ENCODE measurements at places on chromosomes 1 and 21.

- no peak for DNase-seq
Observed at GRCh38 chr1:115363171-115363570, 25.1 kb upstream of the NGF start.

DNA sequence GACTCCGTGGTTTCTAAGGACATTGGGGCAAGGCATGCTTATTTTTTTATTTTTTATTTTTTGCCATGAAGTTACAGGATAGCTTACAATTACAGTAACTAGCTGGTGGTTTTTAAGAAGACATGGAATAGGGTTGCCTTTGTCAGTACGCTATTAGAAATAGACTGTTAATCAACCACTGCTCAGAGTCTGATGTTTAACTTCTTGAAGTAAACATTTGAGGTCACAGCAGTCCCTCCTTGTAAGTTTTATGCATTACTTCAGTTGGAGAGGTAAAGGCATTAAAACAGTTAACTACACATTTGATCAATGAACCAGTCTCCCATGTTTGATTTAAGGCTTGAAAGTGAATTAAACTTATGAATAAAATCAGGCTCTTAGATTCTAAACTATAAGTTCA lies 19.3 kb upstream of the SHCBP1L start:
- DNase-seq = no peak

- no peak for DNase-seq
Observed at GRCh38 chr1:98910827-98911226, 93.8 kb downstream of the PLPPR5 start.

DNA sequence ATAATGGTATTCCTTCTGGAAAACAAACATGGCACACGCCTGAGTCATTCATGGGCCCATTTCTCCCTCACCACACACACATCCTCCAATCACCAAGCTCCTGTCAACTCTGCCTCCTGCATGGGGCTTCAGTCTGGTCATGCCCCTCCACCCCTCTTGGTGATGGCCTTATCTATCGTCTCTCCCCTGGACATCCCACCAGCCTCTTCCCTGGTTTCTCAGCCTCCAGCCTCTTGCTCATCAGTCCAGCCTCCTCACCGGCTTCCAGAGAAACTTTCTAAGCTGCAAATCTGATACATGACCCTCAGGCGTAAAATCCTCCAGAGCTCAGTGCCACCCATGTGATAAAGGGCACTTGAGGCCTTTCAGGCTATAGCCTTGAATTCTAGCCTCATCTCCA lies 243.9 kb downstream of the FOXD2 start:
- no peak for DNase-seq

DNA sequence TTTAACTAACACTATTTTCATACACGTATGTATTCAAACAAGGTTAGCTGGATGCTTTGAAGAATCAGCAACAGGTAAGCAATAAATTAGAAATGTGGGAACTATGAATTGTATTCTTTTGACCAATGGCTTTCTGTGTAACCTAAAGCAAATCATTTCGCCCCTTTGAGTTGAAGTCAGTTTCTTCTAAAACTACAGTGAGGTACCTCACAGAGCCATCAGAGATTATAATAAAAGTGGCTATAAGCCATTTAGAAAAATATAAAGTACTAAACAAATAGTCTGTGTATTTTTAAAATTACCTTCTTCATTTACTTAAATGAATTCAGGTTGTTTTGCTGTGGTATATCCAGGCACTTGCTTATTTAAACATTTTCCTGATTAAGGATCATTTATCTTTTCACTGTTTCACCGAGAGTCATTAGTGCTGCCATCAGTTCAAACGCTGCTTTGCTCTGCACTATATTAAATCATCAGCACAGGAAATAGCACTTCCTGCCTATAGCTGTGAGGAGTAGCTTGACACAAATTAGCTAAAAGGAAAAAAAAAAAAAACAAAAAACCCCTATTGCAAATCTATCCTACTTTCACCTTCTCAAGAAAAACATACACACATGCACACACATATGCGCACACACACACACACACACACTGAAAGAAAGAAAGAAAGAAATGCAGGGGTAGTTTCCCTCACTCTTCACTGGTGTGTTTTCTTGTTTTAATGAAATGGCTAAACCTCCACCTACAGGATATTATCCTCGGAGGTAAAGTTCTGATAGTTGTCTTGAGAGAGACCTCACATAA lies 39.8 kb upstream of the C1orf105 start:
- DNase-seq = no peak

DNA sequence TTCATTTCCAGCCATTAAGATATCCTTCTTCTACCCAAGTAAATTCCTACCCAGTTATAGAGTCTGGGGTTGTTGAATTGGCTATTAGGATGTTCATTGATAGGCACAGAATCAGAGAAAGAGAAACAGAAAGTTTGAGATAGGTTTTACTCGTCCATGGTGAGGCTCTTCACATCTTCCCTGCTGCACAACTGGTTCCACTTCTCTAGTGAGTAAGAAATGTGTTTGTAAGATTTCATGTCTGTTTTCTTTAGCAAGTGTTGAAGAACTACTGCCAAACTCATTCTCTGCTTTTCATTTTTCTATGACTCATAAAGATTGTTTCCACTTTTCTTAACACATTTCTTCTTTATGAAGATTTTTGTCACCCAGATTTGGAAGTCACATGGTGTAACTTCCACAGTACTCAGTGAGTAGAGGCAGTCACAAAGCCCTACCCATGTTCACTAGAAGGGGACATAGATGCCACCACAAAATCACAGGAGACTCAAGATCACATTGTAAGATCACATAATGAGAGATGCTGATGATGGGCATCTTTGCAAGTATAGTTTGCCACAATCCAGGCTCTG lies 152.3 kb downstream of the SNX7 start:
- no peak for DNase-seq

DNA sequence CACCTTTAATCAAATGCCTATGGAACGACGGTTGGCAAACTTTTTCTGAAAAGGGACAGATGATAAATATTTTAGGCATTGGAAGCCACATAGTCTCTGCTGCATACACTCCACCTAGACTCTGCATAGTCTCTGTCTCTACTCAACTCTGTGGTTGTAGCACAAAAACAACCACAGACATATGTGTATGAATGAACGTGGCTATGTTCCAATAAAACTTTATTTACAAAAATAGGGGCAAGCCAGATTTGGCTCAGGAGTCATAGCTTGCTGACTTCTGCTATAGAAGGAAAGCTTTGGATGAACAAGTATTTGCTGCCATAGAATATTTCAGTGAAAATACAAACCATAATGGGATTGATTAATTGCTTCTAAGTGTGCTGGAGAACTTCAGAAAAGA lies 37.5 kb upstream of the ADORA3 start:
- DNase-seq = no peak

DNA sequence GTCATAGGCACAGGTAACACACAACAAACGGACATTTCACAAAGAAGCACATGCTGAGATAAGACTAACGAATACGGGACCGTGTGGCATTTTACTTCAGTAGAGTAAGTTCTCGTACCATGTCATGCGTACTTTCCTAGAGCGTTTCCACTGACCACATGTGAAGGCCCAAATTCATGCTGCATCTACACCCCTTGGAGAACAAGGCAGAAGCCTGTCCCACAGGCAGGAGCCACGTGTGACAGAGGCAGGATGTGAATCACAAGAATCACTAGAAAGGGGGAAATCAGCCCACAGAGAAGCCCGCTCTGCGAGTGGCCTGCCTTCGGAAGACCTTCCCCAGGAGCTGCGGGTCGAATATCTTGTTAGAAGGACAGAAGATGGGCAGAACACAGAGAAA lies 41.8 kb downstream of the URB1 start:
- no peak for DNase-seq

DNA sequence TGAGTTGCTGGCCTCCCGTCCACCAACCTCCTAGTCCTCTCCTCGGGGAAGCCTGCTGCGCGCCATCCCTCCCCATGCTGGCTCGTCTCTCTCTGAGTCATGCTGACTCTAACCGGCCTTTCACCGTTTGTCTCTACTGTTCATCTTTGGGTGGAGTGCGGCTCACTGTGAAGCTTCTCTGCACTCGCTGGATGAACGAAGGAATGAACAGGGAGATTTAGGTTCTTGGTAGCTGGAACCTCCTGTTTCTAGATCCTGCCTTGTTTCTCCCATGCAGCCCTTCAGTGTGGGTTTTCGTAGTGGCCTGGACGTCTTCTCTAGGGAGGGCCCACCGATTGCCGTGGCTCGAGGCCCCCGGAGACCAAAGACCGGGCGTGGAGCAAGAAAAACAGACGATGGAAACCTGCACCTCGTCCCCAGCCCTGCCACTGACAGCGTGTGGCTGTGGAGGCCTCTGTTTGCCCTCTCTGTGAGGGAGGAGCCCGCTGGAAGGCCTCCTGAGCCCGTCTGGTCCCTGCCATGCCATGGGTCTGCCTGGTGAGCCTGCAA lies 227.6 kb upstream of the C1orf174 start:
- no peak for DNase-seq

DNA sequence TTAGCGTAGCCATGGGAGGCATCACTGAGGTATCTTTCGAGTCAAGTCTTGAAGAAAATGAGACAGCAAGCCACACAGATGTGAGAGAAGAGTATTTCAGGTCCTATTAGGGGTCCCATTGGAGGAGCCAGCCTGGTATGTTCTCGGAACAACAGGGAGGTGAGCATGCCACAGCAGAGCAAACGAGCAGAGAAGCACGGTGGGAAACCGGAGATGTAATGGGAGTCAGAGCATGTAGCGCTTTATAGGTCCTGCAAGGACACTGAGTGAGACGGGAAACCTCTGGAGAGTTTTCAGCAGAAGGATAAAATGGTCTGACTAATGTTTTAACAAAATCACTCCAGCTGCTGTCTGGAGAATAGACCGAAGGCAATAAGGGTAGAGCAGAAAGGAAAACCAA lies 15.9 kb downstream of the H3-3A start:
- DNase-seq = no peak

DNA sequence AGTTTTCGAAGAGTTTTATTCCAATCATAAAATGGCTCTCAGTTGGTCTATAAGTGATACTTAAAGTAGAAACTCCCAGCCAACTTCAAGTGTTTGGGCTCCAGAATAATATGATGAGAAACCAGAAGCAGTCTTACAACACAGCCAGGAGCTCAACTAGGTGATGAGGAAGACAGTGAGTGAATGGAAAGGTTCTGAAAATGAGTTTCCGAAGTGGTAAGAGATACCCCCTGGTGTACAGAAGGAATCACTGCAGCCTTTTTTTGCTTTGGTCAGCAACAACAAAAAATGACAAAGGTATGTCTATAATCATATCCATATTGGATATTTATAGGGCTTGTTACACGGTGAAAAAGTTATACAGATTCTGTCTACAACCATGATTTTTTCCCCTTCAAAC lies 16.5 kb downstream of the KRTAP19-1 start:
- DNase-seq = no peak

DNA sequence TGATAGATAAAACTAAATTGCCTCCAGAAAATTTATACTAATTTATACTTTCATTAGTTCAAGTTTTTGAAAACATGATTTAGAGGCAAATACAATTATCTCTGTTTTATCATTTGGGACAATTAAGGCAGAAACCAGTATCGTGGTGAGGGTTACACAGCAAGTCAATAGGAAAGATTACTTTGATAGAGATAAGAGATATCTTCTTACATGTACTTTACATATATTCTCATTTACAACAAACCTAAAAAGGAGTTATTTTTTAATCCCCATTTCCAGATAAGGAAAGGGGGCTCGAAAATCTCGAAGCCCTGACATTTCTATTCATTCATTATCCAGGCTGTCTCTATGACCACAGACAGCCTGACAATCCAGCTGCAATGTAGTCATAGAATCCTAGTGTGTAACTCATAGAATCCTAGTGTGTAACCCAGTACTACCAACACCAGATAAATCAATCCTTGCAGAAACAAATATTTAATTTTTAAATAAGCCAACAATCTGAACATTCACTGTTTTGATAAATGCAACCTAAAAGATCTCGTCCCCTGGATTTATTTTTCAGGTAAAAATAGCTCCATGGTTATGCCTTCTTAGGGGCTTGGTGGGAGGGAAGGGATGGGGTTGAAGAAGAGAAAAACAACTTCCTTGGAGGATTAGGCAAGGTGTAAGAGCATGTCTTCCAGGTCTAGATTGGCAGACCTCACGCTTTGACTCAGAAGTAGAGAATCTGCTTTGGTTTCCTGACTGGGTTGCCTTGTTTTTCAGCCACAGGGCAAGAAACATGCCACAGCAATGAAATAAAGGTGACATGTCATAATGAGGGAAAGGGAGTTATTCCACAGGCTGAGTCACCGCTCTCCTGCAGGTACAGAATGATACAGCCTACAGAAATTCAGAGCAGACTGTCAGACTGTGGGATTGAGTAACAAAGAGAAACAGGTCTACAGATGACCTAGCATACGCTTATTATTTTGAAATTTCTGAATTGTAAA lies 45.6 kb downstream of the IRF2BP2 start:
- no peak for DNase-seq

DNA sequence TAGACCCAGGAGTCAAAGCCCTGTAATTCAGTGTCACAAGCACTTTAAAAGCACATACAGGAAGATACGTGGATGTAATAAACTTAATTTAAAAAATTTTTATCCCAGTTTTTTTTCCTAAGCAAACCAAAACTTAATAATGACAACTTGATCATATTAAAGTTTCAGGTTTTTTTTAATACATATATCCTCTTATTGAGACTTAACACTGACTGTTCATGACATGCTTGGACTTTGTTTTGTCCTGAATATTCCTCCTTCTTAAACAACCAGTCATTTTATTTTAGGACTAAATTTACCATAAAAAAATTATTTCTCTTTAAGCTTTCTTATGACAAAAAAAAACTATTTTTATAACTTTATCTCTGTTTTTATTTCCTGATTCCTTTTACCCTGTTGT lies 64.1 kb downstream of the WDR4 start:
- DNase-seq = no peak

DNA sequence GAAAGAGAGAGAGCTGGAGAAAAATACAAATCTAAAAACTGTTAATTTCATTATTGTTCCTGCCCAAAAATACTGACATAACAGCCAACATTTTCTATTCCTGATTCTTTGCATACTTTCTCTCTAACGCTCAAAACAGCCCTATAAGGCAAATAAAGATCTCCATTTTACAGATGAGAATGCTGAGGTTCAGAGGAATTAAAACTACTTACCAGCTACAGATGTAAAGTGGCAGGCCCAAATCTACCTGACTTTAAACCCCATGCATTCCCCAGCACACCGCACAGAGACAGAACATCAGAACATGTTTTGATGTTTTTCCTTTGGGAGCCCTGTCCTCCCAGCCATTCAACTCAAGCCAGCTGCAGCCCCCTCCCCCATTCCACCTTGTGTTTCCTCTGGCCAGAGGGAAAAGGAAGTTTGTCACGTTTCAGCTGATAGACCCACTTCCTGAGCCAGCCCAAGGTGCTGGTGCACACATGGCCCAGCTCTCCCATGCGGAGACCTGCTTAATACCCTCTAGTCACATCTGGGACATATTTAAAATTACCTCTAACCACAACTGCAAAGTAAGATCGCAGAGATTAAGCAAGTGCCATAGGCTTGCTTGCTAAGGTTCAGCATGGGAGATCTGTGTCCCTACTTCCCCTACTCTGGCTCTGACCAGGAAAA lies 133.1 kb upstream of the NFIA start:
- DNase-seq = no peak

- no peak for DNase-seq
Observed at GRCh38 chr21:24514081-24514733, 1093.1 kb downstream of the MRPL39 start.

Data from stimulated activated CD4-positive, alpha-beta T cell treated with anti-CD3 and anti-CD28 coated beads, Interleukin-12 subunit alpha, Interleukin-12 subunit beta, amount 100 ng/mL, for 4 hours (primary cell).